Upper lobe of right lung (tissue), 1 donor: ENCODE measurements at places on chromosomes 1 and 21. TPM values are rescaled to one million over a fixed set of nuclear protein-coding genes. Genes with fewer than 3 reads are reported as not detected.

- no peaks in the 10 kb centered on the region for H3K27me3 ChIP-seq
- no peak overlapping the region for H3K27ac ChIP-seq
Measured at GRCh38 chr1:241156231-241156965, 200.6 kb downstream of the RGS7 start.

DNA sequence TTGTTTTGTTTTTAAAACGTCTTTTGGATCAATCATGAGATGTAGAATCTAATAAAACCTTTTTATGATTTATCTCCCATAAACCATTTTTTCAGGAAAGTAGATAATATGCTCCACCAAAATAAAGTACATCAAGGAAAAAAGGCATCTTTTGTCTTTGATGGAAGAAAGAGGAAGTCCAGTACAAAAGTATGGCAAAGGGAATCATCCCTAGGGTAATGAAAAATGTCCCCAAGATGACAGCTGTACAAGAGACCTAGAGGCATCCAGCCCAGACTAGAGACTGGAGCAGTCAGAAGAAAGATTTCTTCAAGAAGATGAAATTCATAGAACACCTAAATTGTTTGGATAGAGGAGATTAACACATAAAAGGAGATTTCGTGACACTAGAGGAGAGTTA is 32.3 kb upstream of the GFI1 start:
- no peak overlapping the region for H3K4me3 ChIP-seq
- H3K4me1 ChIP-seq, result no peaks in the 10 kb centered on the region
- H3K27me3 ChIP-seq, result no peaks in the 10 kb centered on the region
- no peak overlapping the region for H3K27ac ChIP-seq
- no peak for DNase-seq

The ALDH9A1 gene
- 68.5 TPM for total RNA-seq

The DDR2 gene
- total RNA-seq, result 44.6 TPM

The ZBTB8OS gene
- total RNA-seq, result 47.8 TPM

DNA sequence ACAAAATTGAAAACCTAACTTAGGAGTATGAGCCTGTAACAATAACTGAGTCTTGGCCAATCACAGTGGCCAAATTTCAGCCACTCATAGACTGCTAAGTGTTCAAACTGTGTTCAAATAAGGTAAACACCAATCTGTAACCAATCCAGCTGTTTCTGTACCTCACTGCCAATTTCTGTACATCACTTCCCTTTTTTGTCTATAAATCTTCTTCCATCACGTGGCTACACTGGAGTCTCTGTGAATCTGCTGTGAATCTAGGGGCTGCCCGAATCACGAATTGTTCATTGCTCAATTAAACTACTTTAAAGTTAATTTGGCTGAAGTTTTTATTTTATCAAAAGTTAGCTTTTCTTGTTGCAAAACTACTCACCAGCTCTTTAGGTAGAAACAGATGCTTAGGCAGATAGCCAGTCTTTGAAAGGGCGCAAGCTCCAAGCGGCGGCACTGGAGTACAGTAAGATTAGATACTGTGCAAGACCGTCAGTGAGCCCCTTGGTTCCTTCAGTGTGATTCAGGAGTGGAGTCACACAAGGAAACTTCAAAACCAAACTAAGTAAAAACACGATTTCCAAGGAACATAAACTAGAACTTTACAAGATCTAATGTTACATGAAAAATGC is 43.2 kb upstream of the ADGRL2 start:
- no peak overlapping the region for H3K4me3 ChIP-seq
- H3K27me3 ChIP-seq, result no peaks in the 10 kb centered on the region
- H3K27ac ChIP-seq, result no peak overlapping the region

DNA sequence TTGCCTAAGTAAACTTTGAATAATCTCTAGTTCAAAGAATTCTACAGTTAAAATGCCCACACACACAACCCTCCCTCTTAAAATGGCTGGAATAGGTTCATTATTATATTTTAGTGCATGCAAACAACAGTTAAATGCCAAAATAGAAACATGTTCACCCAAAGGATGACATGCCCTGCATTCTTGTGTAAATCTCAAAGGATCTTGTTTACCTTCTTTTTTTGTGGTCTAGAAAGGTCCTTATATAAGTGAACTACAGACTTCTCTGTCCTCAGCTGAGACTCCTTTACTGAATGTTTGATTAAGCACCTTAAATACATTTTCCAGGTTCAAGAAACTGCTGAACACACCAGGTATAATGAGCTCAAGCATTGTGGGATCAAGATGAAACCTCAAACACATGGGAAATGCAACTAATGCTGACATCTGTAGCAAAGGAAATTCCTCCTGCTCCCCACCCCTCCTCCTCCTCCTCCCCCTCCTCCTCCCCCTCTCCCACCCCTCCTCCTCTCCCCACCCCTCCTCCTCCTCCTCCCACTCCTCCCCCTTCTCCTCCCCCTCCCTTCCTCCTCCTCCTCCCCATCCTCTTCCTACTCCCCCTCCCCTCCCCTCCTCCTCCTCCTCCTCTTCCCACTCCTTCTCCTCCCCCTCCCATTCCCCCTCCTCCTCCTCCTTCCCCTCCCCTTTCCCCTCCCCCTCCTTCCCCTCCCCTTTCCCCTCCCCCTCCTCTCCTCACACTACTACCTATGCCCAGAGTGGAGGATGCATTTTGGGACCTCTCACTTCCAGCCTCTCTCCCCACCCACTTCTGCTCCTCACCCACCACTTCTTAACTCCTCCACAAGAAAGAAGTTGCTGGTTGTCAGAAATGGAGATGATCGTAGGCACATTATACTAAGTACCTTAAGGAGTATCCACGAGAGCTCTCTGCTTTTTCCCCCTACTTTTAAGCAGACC is 233.9 kb downstream of the MRPL39 start:
- no peak overlapping the region for H3K4me3 ChIP-seq
- H3K27me3 ChIP-seq, result no peaks in the 10 kb centered on the region
- no peaks in the 10 kb centered on the region for H3K4me1 ChIP-seq
- no peak for DNase-seq
- no peak overlapping the region for H3K27ac ChIP-seq

- no peak overlapping the region for H3K4me3 ChIP-seq
- H3K36me3 ChIP-seq, result peaks cover 37% of the 10 kb centered on the region
- DNase-seq, result no peak
- H3K4me1 ChIP-seq, result no peaks in the 10 kb centered on the region
- H3K27ac ChIP-seq, result no peak overlapping the region
Measured at GRCh38 chr1:172613294-172613693, 45.6 kb upstream of the FASLG start.

DNA sequence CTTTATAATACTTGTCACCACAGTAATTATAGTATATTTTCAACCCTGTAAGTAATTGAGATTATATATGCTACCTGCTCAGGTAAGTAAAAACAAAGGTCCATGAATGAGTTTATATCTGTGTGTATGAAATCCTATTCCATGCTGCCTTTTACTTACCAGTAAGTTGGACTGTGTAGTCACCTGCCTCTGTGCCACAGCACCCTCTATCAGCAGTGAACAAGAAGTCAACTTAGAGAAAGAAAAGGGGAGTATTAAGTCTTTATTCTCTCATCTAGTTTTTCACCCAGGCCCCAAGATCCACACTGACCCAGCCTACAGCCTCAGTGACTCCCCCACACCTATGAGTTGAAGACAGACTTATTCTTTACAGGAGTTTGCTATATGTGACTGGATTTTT is 36.9 kb upstream of the IFI16 start:
- H3K36me3 ChIP-seq, result no peaks in the 10 kb centered on the region
- no peaks in the 10 kb centered on the region for H3K27me3 ChIP-seq
- H3K4me1 ChIP-seq, result no peaks in the 10 kb centered on the region

DNA sequence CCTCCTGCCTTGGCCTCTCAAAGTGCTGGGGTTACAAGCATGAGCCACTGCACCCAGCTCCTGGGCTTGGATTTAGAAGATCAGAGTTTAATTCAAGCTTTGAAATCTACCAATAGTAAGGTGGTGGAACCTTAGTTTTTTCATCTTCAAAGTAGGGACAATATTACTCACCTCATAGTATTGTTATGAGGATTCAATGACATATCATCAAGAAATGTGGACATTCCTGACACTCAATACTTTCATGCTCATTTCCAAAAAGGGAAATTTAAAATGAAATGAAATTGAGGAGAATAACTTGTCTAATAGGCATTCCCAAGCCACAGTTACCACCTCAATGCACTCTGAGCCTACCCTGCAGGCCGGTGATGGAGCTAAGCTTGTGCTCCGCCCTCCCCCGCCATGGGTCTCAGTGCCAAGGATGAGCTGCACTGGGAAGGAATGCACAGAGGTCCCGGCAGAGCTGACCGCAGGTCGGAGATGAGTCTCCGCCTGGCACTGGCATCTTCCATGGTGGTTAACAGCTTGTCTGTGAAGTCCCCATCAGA is 56.5 kb upstream of the BCAR3 start:
- no peak overlapping the region for H3K4me3 ChIP-seq
- no peaks in the 10 kb centered on the region for H3K27me3 ChIP-seq
- H3K27ac ChIP-seq, result no peak overlapping the region
- no peaks in the 10 kb centered on the region for H3K36me3 ChIP-seq
- no peak for DNase-seq

DNA sequence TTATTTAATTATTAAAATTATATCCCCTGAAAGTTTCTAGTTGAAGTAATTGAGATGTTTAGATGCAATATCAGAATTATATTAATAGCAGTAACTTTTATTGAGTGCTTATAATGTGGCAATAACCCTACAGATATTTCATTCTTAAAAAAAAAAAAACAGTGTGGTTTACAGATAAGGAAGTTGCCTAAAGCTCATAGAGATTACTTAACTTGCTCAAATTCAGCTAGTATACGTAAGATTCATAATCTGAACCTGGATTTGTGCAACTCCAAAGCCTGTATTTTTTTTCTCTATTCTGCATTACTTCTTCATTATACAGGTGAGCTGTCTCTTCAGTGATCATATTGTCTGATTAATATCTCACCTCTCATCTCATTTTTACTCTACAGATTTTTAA is 156.0 kb upstream of the PTBP2 start:
- H3K36me3 ChIP-seq, result no peaks in the 10 kb centered on the region
- H3K4me1 ChIP-seq, result no peaks in the 10 kb centered on the region
- H3K4me3 ChIP-seq, result no peak overlapping the region
- no peak overlapping the region for H3K27ac ChIP-seq
- no peak for DNase-seq
- H3K27me3 ChIP-seq, result no peaks in the 10 kb centered on the region

The ACTL8 gene
- not detected for total RNA-seq

DNA sequence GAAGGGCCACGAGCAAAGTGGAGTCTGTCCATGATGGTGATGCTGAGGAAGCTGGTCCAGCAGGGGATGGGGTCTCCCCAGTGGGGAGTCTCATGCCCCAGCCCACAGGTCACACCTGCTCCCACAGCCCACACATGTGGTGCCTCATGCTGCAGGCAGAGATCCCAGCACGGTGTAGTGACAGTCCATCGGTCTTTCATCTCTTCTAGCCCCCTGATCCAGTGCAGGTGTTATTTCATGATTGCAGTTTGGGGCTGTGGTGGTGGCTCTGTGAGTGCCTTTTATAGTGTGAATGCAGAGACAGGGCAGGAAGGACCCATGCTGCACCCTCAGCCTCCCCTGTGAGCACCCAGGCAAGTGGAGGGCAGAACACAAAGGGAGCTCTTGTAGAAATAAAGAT is 45.0 kb downstream of the UBASH3A start:
- H3K4me3 ChIP-seq, result no peak overlapping the region
- no peaks in the 10 kb centered on the region for H3K36me3 ChIP-seq
- DNase-seq, result no peak

The LAMC1 gene
- 120 TPM for total RNA-seq

The PRKAB2 gene
- 12.3 TPM for total RNA-seq

The FTCD gene
- 0.46 TPM for total RNA-seq

The TIPRL gene
- total RNA-seq, result 26.9 TPM

The CFHR1 gene
- not detected for total RNA-seq

GRCh38 chr21:33268393-33268736 is 2.2 kb downstream of the IL10RB start:
- H3K27me3 ChIP-seq, result no peaks in the 10 kb centered on the region
- peaks cover 6% of the 10 kb centered on the region for H3K36me3 ChIP-seq
- H3K27ac ChIP-seq, result no peak overlapping the region
- DNase-seq, result no peak
- H3K4me1 ChIP-seq, result peaks cover 36% of the 10 kb centered on the region

The TRIM67 gene
- total RNA-seq, result not detected

GRCh38 chr1:113073479-113073950 is 517 bp downstream of the LRIG2 start:
- H3K4me1 ChIP-seq, result peaks cover 19% of the 10 kb centered on the region
- H3K36me3 ChIP-seq, result peaks cover 13% of the 10 kb centered on the region
- H3K27ac ChIP-seq, result peak overlapping the region; percentile 94
- no peak for DNase-seq

GRCh38 chr1:88683541-88684481 is at the start of gene PKN2:
Gene PKN2 (plus strand): TSS chr1:88684273. CDS start chr1:88684581, 308 bp downstream.
- peak; percentile 99 for DNase-seq
- peak within 1 kb of the TSS; percentile 93 for H3K27ac ChIP-seq
- H3K4me3 ChIP-seq, result peak within 1 kb of the TSS; percentile 83
- no peaks in the 10 kb centered on the region for H3K36me3 ChIP-seq

DNA sequence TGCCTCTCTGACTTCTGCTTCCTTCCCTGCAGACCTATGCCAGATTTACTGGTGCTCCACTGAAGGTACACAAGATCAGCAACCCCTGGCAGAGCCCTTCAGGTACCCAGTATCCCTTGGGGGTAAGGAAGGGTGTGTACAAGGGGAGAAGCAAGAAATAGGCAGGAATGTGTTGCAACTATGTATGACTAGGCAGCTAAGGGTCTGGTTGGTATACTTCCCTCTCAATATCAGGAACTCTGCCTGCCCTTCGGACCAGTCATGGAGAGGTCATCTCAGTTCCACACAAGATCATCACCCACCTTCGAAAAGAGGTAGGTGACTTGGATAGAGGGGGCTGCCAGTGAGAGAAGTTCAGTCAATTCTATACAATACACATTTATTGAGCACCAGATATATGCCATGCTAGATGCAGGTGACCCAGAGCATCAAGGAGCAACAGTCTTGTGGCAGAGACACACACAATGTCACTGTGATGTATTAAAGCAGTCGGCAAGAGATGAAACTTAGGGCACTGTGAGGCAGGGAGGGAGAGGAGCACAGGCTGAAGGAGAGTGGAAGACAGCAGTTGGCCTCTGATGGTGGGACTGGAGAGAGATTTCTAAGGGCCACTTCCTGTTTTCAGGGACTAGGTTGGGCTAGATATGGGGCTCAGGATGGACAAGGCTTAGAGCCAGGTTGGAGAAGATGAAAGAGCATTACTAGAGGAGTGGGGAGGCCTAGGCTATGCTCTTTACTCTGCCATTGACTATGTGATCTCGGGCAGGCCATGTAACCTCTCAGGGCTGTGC is 2.0 kb downstream of the MTX1 start:
- H3K4me3 ChIP-seq, result no peak overlapping the region
- H3K27me3 ChIP-seq, result no peaks in the 10 kb centered on the region
- H3K4me1 ChIP-seq, result peaks cover 28% of the 10 kb centered on the region
- DNase-seq, result no peak
